Activated naive CD4-positive, alpha-beta T cell (primary cell): ENCODE measurements at places on chromosomes 11 and 22.

GRCh38 chr11:77146261-77147035 lies 18.4 kb downstream of the MYO7A start:
- no peak for DNase-seq

GRCh38 chr22:25754527-25755202 lies 12.7 kb downstream of the MYO18B start:
- no peak for DNase-seq

- DNase-seq = no peak
Observed at GRCh38 chr11:113317339-113317738, 3.0 kb downstream of the TTC12 start.

- no peak for DNase-seq
Observed at GRCh38 chr11:131095511-131096185, 179.4 kb upstream of the SNX19 start.

DNA sequence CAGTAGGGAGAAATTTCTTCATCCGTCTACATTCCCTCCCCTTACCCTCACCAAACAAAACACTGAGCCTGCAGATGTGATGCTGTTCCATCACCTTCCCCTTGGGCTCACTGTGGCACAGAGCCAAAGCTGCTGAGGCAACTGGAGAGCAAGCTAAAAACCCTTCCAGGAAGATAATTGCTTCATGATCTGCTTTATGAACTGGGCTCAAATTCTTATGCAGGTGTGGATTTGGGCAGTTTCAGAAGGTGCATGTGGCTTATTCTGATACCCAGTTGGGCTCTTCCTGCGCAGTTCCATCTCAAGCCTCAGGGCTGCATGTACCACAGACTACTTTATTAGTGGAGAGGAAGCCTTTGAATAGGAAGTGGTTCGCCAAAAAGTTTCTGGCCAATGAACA lies 58.3 kb downstream of the AAMDC start:
- DNase-seq = no peak

DNA sequence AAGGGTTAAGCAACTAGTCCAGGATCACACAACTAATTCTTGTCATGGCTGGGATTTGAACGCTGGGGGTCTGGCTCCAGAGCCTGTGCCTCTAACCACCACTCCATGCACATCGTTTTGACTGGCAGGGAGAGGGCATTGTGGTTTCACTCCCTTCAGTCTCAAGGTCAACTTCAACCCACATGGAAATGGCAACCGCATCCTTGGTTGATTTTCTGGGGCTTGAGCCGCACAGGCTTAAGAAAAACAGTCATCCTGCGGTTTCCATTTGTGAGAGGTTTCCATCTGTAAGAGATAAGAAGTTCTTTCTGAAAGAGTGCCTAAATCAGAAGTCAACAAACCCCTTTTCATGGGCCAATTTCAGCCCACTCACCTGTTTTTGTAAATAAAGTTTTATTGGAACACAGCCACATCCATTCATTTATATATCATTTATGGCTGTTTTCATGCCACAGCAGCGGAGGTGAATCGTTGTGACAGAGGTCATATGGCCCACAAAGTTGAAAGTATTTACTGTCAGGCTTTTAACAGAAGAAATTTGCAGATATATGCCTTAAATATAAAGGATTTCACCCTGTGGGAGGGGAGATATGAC lies 65.7 kb downstream of the SGSM1 start:
- DNase-seq = no peak

GRCh38 chr11:84573868-84574267 lies 1053.3 kb downstream of the DLG2 start:
- DNase-seq = no peak

GRCh38 chr11:78564490-78565467 lies 9.9 kb downstream of the NARS2 start:
- no peak for DNase-seq

DNA sequence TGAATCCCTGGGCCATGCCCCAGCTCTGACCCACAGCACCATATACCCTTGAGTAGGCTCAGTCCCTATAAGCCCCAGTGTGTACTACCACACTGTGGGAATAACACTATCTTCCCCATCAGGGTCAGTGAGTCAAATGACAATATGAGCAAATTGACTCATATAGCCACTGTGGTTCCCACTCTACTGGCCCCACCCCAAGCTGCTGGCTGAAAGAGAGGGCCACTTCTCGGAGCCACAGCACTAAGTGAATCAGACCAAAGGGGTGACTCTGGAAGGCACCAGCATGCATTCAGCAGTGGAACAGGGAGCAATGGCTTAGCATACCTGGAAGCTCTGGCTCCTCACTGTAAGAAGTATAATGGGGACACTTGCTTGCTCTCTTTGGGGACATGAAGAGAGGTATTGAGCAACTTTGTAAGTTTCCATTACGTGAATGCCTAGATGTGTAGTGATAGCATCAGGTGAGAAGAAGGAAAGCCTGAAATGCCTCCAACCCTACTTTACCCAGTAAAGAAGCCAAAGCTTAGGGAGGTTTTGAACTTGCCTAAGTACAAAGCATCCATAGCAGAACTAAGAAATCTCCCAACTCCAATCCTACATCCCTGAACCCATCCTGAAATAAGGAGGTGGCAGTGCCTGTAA lies 13.5 kb downstream of the CD59 start:
- DNase-seq = no peak

DNA sequence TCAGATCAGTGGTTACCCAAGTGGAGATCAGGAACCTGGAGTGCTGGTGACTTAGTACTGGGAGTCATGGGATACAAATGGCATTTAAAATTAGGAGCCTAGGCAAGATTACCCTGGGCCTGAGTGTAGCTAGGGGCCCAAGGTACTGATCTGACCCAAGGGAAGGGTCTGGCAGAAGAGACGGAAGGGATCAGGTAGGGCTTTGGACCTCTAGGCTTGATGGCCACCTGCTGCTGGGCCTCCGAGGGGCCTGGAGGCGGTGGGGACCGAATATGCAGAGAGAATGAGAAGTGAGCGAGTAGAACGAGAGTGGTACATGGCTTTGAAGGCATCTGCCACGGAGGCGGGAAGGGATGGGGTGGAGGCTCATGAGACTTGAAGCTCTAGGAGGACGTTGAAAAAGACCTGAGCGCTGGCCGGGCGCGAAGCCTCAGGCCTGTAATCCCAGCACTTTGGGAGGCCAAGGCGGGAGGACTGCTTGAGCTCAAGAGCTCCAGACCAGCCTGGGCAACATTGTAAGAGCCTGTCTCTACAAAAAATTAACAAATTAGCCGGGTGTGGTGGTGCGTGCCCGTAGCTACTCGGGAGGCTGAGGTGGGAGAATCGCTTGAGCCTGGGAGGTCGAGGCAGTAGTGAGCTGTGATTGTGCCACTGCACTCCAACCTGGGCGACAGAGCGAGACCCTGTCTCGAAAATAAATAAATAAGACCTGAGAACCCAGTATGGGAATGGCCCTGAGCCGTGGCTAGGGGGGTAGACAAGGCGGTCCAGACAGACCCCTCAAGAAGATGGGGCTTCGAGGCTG lies 563 bp upstream of the PPIL2 start:
- no peak for DNase-seq

DNA sequence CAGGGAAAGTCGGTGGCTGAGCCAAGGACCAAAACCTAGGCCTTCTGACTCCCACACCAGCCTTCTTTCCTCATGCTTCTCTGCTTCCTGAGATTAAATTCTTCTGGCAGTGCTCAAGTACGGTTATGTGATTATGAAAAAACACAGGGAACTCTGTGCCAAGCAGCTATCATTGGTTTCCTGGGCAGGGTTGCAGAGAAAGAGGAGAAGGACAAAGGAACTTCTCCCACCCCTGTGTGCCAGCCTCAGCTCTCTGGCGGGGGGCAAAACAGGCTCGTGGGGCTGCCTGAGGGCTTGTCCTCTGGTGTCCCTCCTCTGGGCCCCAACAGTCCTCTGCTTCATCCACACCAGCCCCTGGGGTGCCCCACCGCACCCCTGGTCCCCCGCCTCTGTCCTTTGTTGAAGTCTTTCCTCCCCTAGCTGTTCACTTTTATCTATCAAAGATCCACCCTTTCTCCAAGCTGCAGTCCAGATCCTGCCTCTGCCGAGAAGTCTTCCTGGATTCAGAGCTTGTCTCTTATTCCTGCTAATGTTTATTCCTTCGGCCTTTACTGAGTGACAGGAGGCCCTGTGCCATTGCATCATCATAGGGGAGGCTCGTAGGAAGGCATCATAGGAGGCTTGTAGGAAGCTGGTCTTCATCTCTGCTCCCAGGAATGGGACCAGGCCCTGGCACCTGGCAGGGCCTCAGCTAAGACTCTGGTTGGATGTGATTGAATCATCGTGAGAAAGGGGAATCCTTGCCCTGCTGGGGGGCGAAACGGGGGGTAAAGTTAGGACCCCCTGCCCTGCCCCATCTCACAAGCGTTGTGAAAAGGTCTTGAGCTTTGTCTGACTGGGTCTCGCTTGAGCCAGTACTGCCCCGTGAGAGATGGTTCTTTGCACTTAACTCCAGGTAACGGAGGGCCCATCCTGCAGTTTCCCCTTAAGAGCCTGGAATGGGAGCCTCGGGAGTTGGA lies 11.5 kb upstream of the FTH1 start:
- no peak for DNase-seq

GRCh38 chr22:20531404-20532201 lies 24.2 kb downstream of the MED15 start:
- no peak for DNase-seq

DNA sequence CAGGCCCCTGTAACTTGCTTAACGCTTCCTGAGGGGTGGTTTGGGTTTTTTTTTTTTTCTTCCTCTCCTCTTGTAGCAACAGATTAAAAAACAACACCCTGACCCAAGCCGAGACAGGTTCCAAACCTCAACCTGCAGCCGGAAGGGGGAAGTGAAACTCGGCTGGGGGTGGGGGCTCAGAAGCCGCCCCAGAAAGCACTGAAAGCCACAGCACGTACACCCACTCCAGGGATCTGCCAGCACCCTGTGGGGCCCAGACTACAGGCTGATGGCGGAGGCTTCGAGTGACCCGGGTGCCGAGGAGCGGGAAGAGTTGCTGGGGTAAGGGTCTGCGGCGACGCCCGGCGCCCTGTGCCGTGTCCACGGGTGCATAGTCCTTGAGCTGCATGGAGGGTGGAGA lies at the start of gene LSP1:
LSP1 (plus strand) TSS at position 208 of the 400 bp plus-strand sequence; CDS start at position 269, 61 bp downstream.
- DNase-seq = peak; percentile 59

DNA sequence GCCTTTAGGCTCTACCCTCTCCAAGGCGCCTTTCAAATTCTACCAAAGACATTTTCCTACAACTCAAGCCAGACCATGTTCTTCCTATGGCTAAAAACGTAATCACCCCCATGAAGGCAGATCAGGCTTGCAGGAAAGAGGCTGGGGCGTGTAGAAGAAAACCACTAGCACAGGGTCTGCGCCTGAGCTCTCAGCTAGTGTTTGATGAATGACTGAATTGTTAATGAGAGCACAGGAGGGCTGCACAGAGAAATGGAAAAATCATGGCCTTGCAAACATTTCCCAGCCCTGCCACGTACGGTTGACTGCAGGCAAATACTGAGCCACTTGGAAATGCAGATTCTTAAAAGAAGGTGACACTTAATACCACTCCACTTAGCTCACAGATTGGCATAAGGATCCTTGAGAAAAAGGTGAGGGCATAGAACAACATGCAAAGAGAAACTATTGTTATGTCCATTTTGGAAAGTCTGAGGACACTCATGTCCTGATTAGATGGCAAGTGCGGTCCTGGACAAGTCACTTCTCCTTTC lies 148.6 kb downstream of the NXPE2 start:
- DNase-seq = no peak

DNA sequence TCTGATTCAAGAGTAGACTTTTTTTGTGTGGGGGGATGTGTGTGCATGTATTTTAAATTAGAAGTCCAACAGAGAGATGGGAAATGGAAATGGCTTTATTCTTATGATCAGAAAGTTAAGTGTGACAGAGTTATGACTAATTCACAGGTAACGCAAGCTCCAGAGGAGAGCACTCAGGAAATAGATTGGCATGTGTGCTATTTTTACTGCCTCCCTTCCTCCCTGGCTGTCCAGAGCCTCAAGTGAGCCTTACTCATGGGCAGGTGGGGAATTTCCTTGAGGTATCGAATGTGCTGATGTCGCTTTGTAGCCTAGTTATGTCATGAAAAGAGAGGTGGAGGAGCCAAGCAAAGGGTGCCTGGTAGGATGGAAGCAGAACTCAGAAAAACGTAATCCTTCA lies 70.3 kb upstream of the BDNF start:
- no peak for DNase-seq

GRCh38 chr11:130560781-130561109 lies 112.3 kb downstream of the ADAMTS15 start:
- DNase-seq = no peak

DNA sequence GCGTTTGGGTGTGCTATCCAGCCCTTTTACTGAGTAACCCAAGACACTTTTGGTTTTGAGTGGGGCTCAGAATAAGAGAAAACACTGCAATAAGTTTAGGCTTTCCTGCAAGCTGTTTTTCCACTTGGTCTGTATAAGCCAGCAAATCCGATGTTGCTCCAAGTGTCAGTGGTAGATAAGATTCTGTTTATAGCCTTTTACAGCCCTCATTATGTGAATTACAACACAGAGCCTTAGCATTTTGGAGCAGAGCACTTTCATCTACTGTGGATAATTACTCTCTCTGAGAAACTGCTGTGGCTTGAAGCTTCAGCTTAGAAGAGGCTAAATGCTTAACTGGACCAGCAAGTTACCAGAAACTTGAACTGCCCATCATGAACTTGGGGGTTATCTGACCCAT lies 601.1 kb downstream of the JRKL start:
- DNase-seq = no peak

DNA sequence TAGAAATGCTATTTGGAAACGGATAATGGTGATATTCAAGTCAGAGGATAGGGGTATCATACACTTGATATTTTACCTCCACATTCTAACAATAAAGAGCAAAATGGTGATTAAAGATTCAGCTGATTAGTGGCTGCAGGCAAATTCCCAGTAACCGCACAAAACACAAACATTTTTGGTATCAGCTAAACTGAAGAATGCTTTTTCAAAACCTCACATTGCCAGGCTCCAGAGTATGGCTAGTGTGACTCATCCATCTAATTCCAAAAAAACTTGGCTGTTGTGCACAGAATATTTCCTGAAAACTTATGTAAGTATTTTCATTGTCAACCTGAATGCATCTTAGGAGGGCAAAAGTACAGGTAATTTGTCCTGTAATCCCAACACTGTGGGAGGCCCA lies 10.9 kb downstream of the SRPRA start:
- DNase-seq = no peak

GRCh38 chr11:94823102-94823732 lies 55.1 kb downstream of the AMOTL1 start:
- no peak for DNase-seq

- DNase-seq = no peak
Observed at GRCh38 chr11:44530413-44531115, 34.9 kb upstream of the CD82 start.
